Osteocyte (in vitro differentiated cells): ENCODE measurements at places on chromosomes 7 and 10. TPM values are rescaled to one million over a fixed set of nuclear protein-coding genes. Genes with fewer than 3 reads are reported as not detected.
A peak's percentile ranks its signal among the peaks of the same experiment; 100 is the strongest.

DNA sequence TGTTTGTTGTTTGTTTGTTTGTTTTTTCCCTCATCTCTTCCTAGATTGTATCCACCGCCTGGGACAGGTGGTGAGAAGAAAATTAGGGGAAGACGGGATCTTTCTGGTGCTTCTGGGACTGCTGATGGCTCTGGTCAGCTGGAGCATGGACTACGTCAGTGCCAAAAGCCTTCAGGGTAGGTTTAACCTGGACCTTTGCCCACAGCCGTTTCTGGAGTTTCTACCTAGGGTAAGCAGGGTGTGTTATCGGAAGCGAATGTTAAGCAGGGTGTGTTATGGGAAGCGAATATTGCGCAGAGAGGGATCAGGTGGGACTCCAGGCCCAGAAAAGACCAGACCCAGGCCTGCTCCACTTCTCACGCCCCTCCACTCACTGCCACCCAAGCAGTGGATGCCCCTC lies 4.7 kb downstream of the CLCN1 start:
- H3K4me3 ChIP-seq: no peak overlapping the region
- H3K27me3 ChIP-seq: no peaks in the 10 kb centered on the region
- H3K27ac ChIP-seq: no peak overlapping the region
- DNase-seq: no peak
- peaks cover 53% of the 10 kb centered on the region for H3K4me1 ChIP-seq
- no peaks in the 10 kb centered on the region for H3K36me3 ChIP-seq

DNA sequence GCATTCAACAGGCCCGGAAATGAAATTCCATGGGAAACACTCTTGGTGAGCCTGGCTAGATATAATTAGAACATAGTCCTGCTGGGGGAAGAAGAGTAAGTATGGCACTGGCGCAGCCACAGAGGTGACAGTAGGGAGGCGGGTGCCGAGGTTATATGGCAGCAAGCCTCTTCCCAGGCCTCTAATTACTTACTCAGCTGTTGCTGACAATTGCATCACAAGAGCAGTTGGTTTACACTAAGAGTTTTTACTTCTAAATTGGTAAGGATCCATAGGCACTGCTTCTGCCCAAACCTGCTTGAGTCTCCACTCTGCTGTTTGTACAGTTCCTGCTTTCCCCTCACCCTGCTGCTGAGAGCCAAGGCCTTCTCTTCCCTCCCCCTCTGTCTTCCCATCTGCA lies 93.3 kb upstream of the DUSP5 start:
- peak overlapping the region; percentile 13 for H3K27ac ChIP-seq
- peaks cover 38% of the 10 kb centered on the region for H3K4me1 ChIP-seq
- H3K36me3 ChIP-seq: no peaks in the 10 kb centered on the region
- no peak for DNase-seq
- H3K27me3 ChIP-seq: no peaks in the 10 kb centered on the region

Gene TRPV5
- not detected in 2 replicates for total RNA-seq

GRCh38 chr7:44881066-44881600 lies 4.2 kb downstream of the PURB start:
- H3K27me3 ChIP-seq: no peaks in the 10 kb centered on the region
- peak overlapping the region; percentile 25 for H3K27ac ChIP-seq
- DNase-seq: no peak
- H3K4me1 ChIP-seq: peaks cover 57% of the 10 kb centered on the region

Gene CALML3
- total RNA-seq: not detected in 2 replicates
